ENCODE measurements at places on chromosomes 5 and 9.

- no peak for DNase-seq
Observed at GRCh38 chr5:177446200-177447065, at the start of gene PRR7. PRR7 (plus strand) TSS chr5:177446814; CDS start chr5:177455068, 8,254 bp downstream.

GRCh38 chr9:123475407-123475806, 119.4 kb downstream of the CRB2 start:
- no peak for DNase-seq

GRCh38 chr9:18668944-18669343, 195.0 kb downstream of the ADAMTSL1 start:
- DNase-seq = no peak

- DNase-seq = no peak
Observed at GRCh38 chr5:177367323-177367848, 9.7 kb downstream of the RGS14 start.

DNA sequence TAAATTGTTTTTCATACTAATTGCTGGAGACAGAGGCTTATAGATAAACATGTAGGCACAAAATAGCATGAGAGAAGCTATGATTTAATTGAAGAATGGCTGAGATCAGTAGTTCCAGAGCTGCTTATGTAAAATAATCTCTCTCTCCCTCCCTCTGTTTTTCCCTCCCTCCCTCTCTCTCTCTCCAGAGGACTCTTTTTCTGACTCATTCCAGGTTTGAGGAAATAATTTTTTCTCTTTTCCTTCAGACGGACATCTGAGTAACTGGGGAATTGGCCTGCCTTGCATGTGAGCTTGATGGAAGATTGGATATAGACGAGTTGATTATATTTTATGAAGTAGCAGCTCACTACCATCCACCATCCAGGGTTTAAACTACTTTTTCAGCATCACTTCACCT, 35.5 kb downstream of the KCTD16 start:
- no peak for DNase-seq

DNA sequence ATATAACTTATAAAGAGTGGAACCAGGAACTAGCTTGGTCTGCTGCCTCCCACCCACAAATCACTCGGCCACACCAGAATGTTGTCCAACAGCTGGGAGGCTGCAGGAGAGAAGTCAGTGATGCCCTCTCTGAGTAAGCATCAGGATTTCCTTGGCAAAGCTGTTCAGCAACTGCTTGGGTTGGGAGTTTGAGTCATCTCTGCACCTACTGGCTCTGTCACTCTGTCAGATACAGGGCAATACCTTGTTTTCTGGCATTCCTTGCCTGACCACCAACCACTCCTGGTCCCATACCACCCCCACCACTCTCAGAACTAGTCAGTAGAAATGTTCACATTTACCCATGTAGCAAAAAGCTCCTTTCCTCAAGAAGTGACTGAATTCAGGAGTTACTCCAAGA, 36.8 kb upstream of the GCNT4 start:
- DNase-seq = no peak

DNA sequence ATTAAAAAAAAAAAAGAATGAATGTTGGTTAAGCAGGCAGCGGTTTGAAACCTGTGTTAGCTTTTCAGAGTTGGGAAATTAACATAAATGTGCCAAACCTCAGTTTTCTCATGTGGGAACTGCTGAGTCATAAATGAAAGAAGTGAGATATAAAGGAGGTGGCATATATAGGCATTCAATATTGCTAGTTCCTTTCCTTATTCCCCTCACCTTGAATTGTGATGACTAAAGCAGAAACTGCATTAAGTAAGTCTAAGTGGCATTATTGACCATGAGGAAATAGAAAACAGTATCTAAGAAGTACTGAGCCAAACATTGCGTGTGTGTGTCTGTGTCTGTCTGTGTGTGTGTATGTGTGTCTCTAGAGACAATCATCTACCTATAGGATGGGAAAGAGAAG, 691.2 kb downstream of the TLR4 start:
- DNase-seq = no peak

GRCh38 chr5:138752341-138752950, 779 bp upstream of the CTNNA1 start:
- no peak for DNase-seq

DNA sequence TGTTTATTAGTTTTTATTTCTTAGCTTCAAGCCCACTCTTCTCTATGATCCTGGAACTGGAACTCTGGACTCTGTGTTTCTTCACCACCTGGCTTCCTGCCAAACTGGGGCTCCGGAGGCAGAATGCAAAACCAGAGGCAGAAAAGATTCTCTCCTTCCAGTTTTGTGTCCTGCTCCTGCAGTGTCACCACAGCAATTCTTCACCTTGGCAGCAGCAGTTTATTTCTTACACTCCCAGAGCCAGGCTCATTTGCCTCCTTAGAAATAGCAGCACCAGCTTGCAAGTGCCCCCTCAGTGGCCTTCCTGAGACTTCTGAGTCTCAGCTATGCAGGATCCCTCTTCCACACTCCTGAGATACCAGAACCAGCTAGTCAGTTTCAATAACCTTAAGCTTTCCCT, 26.7 kb upstream of the CAMK4 start:
- DNase-seq = no peak

DNA sequence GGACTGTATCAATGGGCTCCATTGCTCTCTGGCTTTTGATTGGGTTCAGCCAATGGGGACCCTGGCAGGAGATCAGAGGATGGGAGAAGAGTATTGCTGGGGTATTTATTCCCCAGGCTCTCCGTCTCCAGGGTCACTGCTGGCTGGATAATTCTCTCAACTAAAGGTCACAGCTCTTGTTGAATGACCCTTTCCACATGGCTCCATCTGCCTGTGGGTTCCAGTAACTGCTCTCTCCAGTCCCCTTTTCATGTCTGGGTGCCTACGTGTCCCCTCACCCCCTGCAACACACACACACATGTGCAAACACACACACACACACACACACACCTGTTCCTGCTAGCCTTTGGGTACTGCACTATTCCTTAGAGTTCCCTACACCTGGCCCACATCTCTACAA, 53.9 kb upstream of the RIC1 start:
- DNase-seq = no peak

- no peak for DNase-seq
Observed at GRCh38 chr5:132825834-132826391, 4.5 kb downstream of the SHROOM1 start.

DNA sequence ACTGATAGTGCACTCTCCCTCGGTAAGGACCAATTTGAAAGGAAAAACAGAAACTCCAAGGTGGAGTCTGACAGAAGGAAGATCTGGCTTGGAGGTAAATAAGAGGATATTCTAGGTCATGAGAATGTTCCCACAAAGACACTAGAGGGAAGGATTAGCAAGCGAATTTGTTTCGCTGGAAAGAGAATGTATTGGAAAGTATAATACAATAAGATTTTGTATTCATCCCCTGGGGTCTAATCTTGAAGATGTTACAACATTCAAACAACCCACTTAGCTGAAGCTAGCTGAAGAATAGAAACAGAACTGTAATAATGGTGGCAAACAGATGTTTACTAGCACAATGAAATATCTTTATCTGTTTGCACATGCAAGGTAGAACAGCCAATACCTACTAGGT, 158.7 kb downstream of the GNAQ start:
- no peak for DNase-seq

DNA sequence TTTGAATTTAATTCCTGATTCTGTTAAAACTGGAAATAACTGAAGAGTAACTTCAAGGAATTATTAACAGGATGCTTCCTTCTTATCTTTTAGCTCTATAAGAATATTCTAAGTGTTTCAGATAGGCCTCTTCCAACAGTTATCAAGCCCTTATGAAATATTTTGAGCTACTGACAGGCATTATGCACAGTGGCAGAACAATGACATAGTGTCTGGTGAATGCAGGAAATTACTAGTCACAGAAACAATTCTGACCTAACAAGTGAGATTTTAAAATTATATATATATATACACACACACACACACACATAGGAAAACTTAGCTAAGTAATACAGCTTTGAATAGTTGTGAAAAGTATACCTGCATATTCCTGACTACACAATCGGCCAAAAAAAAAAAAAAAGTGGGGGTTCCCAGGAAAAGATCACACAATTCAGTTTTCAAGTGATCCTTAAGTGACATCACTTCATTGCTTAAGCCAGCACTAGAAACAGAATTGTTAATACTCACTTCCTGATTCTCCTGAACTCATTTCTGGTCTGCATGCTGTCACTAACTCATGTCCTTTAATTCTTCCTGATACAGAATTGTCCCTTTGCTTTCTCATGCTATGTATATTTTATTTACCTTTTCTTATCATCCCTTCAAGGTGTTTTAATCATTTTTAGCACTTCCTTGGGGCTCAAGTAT, 77.3 kb downstream of the SLC25A46 start:
- no peak for DNase-seq

GRCh38 chr5:72543365-72543764, 36.2 kb upstream of the ZNF366 start:
- DNase-seq = no peak

DNA sequence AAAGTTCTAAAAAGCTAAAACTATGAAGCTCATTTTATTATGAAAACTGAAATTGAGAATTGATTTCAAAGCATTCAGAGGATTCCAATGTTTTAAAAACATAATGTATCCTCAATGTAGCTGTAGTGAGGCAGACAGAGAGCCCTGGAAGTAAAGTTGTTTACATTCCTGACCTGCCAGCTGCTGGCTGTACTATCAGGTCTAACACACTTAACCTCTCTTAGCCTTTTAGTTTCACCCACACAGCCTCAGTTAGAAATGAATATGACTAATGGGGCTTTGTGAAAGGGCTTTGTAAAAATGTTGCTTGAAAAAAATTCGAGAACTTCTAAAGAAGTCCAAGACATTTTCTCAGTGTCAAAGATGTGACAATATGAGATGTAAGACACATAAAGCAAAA, 122.6 kb downstream of the FBXL17 start:
- DNase-seq = no peak

DNA sequence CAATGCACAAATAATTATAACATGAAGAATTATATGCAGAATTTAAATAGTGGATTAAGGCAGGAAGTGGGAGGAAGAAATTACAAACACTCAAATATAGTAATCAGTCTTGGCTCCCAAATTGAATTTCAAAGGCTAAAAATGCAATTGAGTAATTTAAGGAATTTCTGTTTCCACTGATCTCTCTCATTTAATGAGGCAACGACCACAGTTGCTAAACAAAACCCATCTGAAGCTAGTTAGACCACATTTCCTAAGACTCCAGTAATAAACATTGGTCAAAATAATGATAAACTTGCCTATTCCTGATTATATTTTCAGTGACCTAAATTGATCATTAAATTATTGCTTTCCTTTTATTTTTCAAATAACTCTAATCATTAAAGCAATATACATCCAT, 174.3 kb upstream of the GRIN3A start:
- DNase-seq = no peak

GRCh38 chr5:145433077-145433476, 402.1 kb downstream of the PRELID2 start:
- DNase-seq = no peak

DNA sequence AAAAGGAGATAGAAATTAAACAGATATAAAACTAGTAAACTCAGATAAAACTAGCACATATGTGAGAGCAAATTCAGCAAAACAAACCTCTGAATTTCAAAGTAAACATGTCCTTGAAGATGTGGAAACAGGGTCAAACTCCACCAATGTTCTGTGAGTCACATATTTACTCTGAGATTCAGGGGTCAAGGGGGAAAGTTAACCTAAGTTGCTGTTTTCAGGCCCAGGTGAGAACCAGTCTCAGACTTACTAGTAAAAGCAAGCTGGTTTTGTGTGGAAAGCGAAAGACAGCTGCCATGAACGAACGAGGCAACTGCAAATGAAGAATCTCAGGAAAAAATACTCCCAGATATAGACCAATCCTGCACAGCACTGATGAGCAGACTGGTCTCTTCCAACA, 29.0 kb downstream of the PSMB7 start:
- no peak for DNase-seq

- no peak for DNase-seq
Observed at GRCh38 chr5:115381911-115382662, 85.6 kb upstream of the CCDC112 start.

DNA sequence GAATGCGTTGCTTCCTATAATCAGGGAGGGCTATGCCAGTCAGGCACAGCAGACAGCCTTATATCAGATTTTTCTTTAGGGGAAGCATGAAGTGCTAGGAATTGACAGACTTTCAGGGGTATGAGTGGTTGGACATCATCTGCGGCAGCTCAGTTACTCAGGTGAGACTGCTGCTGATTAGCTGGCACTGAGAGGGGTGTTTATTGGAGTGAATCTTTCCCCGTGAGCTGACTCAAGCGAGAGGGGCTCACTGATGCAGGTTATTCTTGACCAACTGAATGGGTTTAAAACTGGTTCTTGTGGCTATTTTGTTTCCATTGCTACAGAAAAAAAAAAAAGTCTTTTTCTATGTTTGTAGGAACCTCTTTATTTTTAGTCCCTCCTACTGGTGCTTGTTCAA, 46.2 kb upstream of the TNPO1 start:
- DNase-seq = no peak

DNA sequence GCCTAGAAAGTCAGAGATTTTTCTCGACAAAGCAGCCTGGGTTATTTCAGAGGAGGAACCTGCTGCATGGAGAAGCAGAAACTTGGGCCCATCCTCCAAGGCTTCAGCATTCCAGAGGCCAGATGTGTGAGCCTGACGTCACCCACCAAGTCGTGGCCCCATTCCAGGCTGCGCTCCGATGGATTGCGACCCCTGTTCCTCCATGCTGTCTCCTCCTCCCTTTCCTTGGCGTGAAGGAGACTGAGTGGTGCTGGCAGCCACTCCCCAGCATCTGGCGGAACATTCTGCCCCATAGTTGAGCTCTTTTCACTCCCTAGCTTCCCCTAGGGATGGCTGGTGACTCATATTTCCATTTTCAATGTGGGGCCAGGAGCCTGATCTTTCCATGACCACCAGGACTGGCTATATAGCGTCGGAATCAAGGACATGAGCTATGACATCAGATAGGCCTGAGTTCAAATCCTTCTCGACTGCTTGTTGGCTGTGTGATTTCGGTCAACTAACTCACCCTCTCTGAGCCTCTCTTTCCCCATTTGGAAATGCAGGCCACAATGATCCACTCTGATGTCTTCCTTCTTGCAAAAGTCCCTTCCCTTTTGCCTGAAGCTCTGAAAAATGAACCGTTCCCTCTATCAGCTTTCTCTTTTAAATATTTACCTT, 24.5 kb upstream of the DUSP1 start:
- DNase-seq = peak; percentile 90

- no peak for DNase-seq
Observed at GRCh38 chr5:14971873-14972272, 100.3 kb upstream of the ANKH start.

GRCh38 chr9:130285271-130285670, 19.7 kb downstream of the HMCN2 start:
- no peak for DNase-seq

- no peak for DNase-seq
Observed at GRCh38 chr9:123616707-123617106, 260.7 kb downstream of the CRB2 start.
